ENCODE measurements at places on chromosomes 3 and 15.

- no peak for DNase-seq
Observed at GRCh38 chr3:10515884-10516495, 10.6 kb upstream of the ATP2B2 start.

DNA sequence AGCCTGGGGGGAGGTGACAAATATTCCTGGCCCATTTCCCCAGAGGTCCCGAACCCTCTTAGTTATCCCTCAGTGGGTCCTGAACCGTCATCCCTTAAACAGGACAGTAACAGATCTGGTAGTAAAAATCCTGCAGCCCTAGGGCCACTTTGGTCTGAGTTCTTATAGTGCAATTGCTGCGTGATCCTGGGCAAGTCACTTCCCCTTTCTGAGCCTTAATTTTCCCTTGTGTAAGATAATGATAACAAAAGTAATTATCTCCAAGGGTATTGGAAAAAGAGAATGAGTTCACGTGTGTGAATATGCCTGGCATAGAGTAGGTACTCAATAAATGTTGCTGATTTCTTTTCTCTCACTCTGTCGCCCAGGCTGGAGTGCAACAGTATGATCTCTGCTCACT is 2.9 kb upstream of the JAGN1 start:
- DNase-seq, result no peak

DNA sequence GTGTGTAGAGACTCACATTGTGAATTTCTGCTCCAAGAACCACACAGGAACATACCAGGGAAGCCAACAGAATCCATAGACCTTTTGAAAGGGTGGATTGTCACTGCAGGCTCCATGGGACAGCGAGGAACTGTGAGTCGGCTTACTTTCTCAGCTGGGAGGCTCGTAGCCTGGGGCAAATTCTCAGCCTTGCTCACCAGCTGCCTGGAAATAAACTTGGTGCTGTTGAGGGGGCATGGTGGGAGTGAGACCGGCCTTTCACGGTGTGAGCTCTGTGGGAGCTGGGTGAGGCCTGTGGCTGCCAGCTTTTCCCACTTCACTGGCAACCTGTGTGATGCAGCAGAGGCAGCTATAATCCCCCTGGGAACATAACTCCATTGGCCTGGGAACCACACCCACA is 146.6 kb upstream of the P2RY1 start:
- DNase-seq, result no peak

GRCh38 chr15:57738734-57739237 is 32.3 kb downstream of the POLR2M start:
- DNase-seq, result no peak

DNA sequence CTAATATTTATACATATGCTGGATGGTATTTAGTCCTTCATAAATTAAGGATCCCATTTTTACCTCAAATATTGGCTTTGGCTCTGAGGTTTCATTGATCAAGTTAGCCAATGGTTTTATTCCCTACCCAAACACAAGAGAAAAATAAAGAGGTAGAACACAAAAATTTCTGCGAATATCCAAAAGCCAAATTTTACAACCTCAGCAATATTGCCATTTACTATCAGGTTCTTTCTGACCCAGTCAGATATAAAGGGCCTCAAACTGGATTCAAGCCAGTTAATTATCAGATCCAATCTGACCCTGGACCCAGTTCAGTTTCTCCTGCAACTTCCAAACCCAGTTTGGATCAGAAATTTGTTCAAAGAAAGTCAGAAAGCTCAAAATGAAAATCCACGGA is 998.1 kb downstream of the SI start:
- no peak for DNase-seq

DNA sequence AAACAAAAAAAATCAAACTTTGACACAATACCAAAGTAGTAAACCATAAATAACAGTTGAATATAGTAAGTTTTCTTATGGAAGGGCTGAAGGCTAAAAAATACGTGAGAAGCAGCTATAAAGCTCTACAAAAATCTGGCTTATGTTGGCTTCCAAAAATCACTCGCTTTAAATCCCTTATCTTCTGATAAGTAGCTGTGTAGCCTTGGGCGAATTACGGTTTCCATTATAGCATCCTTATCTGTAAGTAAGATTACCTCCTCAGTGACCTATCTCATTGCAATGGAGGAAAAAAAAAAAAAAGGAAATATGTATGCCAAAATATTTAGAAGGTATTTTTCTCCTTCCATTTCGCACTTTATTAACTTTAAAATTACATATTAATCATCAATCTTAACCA is 348.6 kb downstream of the PLOD2 start:
- DNase-seq, result no peak

- DNase-seq, result no peak
Observed at GRCh38 chr15:52715411-52715810, 36.2 kb upstream of the ATOSA start.

- no peak for DNase-seq
Observed at GRCh38 chr15:88985547-88986393, 72.6 kb upstream of the MFGE8 start.

- DNase-seq, result no peak
Observed at GRCh38 chr3:180183346-180183745, 146.6 kb upstream of the PEX5L start.

DNA sequence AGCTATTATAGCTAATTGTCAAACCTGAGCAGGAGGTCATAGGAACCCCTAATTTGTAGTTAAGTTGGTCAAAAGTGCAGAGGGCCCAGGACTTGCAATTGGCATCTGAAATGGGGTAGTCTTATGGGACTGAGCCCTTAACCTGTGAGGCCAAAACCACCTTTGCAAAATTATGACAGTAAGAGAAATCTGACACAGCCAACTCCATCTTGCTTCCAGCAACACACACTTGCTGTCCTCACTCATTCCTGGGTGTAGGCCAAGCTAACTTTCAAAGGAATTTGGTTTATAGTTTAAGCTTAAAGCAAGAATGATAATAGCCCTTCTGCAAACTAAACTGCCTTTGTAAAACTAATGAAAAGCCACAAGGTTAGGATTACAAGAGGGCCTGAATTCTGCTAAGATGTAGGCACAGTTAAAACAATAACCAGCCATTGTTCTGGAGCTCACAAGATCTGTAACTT is 57.6 kb upstream of the FRMD4B start:
- DNase-seq, result no peak

DNA sequence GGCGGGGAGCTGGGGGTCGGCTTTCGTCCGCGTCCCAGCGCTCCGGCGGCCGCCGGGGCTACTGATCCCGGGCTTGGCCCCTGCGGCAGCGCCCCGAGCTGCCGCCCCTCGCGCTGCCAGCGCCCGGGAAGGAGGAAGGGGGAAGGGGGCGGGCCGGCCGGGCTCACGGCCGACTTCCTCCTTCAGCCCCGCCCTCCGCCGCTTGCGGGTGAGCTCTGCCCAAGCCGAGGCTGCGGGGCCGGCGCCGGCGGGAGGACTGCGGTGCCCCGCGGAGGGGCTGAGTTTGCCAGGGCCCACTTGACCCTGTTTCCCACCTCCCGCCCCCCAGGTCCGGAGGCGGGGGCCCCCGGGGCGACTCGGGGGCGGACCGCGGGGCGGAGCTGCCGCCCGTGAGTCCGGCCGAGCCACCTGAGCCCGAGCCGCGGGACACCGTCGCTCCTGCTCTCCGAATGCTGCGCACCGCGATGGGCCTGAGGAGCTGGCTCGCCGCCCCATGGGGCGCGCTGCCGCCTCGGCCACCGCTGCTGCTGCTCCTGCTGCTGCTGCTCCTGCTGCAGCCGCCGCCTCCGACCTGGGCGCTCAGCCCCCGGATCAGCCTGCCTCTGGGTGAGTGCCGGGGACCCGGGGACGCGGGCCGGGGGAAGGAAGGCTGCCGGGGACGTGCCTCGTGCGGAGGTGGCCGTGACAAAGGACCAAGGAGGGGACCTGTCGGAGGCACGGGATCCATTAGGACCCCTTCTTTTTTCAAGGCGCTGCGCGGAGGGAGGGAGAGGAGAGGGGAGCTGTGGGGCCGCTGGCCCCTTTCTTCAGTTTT is at the start of gene SEMA4B:
Gene SEMA4B, plus strand, starts transcription at position 201 of the 814 bp plus-strand sequence. Its CDS starts 249 bp downstream, at position 450.
- peak; percentile 19 for DNase-seq

- DNase-seq, result no peak
Observed at GRCh38 chr15:51837792-51838251, 8.4 kb downstream of the TMOD3 start.

DNA sequence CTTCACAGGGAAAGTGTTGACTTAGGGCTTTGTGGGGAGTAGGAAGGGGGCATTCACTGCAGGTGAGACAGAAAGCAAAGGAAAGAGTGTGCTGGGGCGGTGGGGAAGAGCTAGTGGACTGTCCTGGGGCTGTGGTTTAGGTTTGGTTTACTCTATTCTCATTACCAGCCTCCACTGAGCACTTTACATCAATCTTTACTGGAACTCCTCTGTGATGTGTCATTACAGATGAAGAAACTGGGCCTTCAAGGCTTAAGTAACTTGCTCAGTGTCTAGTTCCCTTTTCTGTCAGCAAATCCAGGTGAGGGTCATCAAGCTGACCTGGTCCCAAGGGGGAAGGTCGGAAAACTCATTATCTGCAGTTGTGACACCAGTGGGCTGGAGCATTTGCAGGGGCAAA is 120.2 kb upstream of the PFN2 start:
- no peak for DNase-seq

DNA sequence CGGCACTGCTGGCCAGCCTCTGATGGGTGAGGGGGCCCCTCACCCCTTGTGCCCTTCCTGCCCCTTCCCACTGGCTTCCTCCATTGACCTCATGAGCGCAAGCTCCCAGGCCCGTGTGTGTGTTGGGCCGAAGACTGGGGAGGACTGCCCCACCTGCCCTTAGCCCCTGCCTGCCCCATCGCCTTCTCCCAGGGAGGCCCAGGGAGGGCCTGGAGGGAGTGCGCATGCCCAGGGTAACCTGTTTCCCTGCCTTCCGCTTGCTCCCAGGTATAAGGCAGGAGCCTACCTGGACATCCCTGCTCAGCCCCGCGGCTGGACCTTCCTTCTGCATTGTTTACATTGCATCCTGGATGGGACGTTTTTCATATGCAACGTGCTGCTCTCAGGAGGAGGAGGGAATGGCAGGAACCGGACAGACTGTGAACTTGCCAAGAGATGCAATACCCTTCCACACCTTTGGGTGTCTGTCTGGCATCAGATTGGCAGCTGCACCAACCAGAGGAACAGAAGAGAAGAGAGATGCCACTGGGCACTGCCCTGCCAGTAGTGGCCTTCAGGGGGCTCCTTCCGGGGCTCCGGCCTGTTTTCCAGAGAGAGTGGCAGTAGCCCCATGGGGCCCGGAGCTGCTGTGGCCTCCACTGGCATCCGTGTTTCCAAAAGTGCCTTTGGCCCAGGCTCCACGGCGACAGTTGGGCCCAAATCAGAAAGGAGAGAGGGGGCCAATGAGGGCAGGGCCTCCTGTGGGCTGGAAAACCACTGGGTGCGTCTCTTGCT is 8.8 kb downstream of the DLL4 start:
- DNase-seq, result no peak

GRCh38 chr15:39788800-39789565 is 6.3 kb upstream of the FSIP1 start:
- peak; percentile 57 for DNase-seq

DNA sequence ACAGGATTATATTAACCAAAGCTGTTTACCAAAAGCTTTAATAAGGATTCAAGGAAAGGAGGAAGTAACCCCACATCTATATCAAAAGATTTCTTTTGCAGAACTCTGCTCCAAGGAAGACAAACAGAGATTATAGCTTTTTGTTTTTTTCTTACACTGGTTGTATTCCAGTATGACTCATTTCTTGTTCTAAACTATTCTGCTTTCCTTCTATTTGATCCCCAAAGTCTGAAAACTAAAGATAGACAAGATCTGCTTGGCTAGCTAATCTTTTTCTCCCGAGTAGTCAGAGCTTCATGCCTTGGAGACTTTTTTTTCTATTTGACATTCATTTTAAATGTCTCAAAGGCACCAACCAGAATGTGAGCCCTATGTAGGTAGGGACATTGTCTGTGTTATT is 36.8 kb upstream of the FRMD5 start:
- no peak for DNase-seq

- DNase-seq, result no peak
Observed at GRCh38 chr3:78519281-78519680, 1248.5 kb downstream of the ROBO1 start.

DNA sequence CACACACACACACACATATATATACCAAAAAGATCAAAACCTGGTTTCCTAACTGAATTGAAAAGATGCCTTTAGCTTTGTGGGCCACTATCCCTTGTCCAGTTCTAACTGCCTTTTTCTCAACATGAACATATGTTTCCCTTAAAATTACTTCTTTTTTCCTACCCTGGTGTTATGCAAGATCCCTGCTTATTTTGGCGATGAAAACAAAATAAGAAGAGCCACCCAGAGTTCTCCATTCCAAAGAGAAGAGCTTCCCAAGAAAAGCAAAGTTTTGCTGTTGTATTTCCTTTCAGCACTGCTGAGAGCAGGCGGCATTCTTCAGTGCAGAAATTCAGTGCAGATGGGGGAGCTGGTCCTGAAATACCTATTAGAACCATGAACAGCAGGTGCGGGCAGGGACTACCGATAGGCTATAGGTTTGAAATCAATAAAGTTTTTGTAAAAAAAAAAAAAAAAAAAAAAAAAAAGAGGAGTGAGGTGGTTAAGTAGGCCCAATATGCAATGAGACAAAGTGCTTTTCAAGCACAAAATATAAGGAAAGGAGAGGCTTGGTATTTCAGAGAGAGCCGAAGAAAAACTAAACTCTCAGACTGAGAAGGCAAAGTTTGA is 238.0 kb downstream of the FOXP1 start:
- DNase-seq, result no peak

DNA sequence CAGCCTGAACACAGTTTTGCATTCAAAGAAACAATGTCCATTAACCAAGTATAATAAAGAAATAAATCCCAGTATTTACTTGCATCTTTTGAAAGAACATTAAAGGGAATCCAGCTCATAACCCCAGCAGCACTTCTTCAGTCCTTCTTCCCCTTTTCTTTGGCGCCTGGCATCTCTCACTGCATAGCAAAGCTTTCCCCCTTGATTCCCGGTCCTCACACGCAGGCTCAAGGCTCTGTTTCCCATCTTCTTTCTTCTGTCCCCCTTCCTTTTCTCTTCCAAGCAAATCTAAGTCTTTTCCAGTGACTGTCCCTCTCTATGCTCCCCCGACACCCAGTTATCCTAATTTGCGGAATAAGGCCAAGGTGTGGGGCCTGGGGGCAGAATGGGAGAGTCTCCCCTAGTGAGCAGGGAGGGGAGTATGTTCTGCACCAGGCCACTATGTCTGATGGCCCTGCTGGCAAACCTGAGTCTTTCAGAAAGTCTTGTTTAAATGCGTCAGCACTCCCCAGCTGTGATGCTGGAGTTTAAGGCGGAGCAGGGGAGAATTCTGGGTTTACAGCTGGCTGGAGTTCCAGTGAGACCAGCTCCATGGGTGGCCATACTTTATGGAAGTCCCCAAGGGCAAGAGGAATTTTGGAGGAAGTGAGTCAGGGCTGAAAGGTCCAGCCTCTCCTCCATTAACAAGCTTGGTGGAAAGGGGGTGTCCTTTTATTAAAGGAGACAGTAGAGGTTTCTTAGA is 42.1 kb downstream of the GOLGA6A start:
- DNase-seq, result no peak

DNA sequence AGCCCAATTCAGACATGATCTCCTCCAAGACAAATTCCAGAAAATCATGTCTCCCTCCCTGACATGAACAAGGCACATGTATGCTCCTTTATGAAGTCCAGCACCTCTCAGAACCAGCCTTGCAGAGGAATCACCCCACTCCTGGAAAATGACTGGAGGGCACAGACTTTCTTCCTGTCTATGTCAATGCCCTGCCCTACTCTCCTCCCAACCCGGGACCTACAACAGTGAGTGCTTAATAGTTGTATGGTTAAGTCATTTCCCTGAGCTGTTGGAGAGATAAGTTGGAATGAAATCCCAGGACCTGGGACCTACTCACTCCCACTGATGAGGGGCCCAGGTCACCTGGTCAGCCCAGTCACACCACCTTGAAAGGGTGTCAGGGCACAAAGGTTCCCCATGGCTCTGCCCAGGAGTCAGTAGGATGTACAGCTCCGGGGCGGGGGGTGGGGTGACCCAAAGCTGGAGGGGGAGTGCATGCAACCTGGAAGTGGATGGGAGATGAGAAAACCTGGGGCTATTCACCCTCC is 80.1 kb upstream of the HERC1 start:
- no peak for DNase-seq

Measured in GF-D8 (cell line).